PC-9 (cell line): ENCODE measurements at places on chromosomes 7 and 10.

- no peak for DNase-seq
Measured at GRCh38 chr10:30792025-30792424, 162.5 kb upstream of the LYZL2 start.

DNA sequence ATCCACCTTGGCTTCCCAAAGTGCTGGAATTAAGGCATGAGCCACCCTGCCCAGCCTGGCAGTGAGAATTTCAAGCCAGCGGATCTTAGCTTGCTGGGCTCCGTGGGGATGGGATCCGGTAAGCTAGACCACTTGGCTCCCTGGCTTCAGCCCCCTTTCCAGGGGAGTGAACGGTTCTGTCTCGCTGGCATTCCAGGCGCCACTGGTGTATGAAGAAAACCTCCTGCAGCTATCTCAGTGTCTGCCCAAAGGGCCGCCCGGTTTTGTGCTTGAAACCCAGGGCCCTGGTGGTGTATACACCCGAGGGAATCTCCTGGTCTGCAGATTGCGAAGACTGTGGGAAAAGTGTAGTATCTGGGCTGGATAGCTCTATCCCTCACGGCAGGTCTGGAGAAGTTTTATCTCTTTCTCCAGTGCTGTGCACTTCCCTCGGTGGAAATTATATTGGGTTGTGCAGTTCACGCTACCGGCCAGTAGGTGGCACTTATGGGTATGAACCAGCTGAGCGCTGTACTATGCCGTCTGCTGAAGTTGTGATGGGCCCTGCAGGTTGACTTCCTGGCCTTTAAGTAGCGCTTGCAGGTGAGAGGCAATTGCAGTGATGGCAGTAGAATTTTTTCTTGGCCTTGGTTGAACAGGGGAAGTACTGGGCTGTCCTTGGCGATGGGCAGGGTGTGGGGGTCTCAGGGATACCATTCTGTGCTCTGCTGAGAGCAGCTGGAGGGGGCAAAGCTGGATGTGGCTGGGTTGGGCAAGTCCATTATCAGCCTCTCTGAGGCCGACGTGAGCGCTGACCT is 138.0 kb upstream of the MTPN start:
- DNase-seq, result no peak

DNA sequence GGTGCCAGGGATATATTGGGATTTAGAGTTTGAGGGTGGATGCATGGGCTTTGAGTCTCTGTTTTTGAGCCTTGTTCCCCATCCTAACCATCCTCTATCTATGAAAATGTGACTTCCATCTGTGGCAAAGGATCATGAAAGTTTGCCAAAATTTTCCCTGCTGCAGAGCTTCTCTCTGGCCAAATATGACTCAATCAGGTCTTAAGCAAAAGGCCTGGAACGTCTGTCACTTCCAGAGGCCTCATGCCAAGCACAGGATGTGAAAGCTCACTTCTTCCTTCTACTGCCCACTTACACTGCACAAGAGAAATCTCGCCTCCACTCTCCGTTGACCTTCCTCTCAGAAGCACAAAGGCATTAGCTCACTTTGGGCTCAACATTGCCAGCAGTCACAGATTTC is 696.9 kb upstream of the NRP1 start:
- no peak for DNase-seq

DNA sequence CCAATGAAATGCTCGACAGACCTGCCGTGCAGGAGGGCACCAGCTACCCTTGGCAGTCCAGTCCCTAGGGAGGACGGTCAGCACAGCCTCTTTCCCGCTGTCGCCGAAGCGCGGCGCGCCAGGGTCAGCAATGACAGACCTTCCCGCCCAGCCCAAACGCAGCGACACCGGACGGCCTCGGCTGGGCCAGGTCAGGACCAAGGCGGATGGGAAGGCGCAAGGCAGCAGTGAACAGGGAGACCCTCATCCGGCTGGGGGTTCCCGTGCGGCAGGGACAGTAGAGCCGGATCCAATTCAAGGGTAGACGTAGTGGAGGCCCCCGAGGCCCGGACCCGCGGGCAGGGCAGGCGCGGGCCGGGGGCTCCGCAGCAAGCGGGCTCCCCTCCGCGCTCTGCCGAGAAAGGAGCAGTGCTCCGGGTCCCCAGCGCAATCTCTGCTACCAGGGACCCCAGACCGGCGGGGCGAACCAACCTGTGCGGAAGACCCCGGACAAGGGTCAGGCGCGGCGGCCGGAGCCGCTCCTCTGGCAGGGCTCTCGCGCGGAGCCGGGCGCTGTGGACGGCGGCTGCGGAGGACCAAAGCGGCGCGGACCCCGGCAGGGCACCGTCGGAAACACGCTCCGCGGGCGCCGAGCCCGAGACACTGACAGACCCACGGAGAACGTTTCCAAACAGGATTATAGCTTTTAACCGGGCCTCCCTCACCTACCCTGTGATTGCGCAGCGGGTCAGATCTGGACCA is at the start of gene SEC31B:
Gene SEC31B, minus strand, starts transcription at position 551 of the 741 bp plus-strand sequence. CDS start 2,909 bp downstream, outside the sequence.
- DNase-seq, result no peak

GRCh38 chr10:83963446-83963845 is 175.9 kb upstream of the GHITM start:
- no peak for DNase-seq

DNA sequence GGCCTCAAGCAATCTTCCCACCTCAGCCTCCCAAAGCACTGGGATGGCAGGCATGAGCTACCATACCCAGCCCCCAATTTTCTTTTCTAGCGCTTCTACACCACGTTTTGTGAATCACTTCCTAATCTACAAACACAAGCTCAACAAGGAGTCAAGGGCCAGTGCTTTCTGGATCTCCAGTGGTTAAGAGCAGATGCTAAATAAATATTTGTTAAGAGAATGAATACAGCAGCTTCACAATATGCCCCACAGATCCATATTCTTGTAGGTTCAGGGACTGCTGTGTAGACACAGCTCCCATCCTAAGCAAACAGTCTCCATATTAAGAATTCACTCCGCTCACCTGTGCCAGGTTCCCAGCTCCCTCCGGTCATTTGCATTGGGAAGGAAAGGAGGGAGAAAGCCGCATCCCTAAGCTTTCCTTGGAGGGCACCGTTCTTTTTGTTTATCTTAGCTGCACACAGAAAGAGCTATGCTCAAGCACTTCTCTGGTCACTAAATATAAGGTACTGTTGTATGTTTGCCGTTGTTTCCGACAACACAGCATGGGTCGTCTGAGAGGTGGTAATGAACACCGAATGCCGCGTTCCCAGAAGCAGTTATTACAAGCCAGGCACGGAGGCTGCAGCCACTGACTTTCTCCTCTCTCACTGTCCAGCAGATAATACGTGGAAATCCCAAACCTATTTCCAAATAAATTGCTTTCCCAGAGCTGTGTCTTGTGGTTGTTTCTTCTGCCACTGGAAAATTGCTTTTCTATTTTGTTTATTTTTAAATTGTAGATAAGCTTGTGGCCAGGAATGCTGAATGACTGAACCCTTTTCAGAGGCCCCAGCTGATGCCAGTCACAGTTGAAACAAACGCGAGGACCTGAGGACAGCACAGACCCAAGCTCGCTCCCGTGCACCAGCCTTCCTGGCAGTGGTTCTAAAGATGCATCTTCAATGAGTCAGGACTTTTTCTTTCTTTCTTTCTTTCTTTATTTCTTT is 217.1 kb downstream of the PRPF18 start:
- DNase-seq, result no peak

- DNase-seq, result peak; percentile 63
Measured at GRCh38 chr10:6141296-6142151, 52.7 kb downstream of the RBM17 start.

GRCh38 chr7:28002638-28003037 is 178.0 kb downstream of the JAZF1 start:
- no peak for DNase-seq

- no peak for DNase-seq
Measured at GRCh38 chr10:21401196-21401595, 124.3 kb downstream of the SKIDA1 start.

DNA sequence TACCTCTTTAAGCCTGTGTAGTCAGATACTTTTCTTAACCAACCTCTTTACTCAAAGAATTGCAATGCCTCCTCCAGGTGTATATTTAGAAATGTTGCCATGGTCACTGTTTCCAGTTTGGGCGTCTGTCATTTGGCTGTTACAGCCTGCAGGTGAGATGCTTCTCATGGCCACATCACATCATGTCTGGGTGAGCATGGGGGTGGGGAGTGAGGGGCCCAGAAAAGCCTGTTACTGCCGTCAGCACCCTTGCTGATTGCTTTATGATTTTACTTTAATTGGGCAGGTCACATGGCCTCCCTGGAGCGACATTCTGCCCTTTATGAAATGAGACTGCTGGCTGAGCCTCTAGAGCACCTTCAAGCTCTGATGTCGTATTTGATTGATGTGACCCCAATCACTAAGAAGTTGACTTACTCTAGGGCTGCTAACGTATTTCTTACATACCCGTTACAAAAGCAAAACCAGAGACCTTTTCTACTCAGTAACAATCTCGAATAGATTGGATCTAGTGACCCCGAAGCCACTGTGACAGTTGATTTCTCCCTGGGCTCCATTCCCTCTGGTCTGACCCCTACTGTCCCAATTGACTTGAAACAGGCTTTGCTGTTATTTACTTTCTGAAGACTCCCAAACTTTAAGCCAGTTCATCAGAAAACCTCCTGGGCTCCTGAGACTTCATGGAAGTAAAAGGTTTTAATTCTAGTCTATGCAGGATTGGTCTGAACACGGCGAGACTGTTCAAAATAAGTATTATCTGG is 60.7 kb downstream of the OTUD1 start:
- no peak for DNase-seq

DNA sequence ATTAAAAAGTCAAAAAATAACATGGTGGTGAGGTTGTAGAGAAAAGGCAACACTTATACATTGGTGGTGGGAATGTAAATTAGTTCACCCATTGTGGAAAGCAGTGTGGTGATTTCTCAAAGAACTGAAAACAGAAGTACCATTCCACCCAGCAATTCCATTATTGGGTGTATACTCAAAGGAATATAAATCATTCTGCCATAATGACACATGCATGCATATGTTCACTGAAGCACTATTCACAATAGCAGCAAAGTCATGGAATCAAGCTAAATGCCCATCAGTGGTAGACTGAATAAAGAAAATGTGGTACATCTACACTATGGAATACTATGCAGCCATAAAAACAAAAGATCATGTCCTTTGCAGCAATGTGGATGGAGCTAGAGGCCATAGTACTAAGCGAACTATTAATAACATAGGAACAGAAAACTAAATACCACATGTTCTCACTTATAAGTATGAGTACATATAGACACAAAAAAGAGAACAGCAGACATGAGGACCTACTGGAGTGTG is 66.1 kb upstream of the MKLN1 start:
- DNase-seq, result no peak

GRCh38 chr7:77329466-77330168 is 86.5 kb downstream of the GSAP start:
- DNase-seq, result no peak

DNA sequence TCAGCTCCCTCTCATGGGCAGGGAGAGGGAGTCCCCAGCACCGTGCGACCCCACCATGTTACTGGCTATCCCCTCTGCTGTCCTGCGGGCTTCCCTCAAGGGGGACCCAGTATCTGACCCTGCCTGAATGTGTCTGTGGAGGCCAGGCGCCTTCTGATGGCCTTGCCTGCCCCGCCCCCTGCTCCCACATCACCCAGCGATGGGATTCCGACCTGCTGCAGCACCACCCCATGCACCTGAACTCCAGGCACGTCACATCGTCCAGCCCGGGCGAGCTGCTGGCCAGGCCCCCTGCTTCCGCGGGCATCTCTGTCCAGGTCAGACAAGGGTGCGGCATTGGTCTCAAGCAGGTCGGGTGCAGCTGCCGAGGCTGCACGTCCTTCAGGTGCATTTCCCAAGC is 19.0 kb downstream of the LRRC27 start:
- no peak for DNase-seq

DNA sequence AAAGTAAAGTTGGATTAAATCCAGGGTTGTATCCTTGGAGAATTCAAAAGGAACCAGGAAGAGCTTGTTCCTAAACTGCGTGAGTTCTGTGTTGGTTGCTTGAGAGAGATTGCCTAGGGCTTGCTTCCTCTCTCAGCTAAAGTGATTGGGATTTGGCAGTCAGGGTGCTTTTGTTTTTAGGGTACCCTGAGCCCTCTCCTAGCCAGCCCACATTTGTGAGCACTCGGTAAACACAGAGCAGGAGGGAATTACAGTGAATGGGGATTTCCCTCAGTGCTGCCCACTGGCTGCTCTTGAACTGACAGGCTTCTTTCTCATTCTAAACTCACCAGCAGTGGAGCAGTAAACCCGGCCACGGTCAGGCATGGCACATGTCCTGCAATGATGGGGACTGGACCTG is 146.9 kb downstream of the TPST1 start:
- no peak for DNase-seq

DNA sequence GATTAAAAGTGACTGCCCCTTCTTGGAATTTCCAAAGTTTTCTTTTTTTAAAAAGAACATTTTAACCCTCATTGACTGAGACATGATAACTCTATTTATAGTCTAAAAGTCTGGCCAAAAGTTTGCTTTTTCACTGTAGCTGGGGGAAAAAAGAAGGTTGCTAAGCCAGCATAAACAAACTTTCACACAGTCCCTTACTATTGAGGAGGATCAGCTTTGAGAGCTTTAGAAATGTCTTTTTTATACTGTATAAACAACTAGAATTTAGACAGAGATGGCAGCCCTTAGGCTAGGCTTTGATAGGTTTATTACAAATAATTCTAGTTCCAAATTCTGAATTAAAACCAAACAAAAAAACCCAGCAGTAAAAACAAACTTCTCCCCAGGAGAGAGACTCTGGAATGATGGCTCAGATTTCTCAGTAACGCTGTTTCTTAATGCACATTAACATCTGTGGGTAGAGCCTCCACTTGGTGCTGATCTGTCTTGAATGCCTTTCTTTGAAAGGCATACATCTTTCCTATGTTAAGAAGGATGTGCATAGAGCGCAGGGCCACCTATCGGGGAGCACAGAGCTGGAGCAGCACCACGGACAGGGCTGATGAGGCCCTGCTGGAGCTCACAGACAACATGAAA is 100.9 kb upstream of the PDLIM1 start:
- no peak for DNase-seq

DNA sequence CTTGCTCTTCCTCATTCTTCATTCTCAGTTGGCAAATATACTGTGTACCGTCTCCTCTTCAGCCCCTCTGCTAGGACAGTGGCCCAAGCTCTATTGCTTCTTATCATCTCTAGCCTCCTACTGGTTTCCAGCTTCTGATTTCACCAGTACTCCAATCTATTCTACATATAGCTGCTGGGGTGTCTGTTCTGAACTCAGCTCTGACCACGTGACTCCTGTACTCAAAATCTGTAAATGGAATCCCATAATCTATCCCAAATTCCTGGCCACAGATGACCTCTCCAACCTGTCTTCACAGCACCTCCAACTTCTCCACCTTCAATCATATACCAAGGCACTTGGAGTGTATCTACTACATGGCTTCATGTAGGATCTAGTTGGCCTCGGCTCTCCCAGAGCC is 152.9 kb downstream of the NRCAM start:
- no peak for DNase-seq
